Activated CD4-positive, alpha-beta T cell treated with anti-CD3 and anti-CD28 coated beads, Interleukin-2, Interleukin-6, amounts not matched to agents 100 ng/mL and 50 ng/mL, durations not matched to agents 16 hours and 8 hours (primary cell): ENCODE measurements at places on chromosomes 4 and X.

DNA sequence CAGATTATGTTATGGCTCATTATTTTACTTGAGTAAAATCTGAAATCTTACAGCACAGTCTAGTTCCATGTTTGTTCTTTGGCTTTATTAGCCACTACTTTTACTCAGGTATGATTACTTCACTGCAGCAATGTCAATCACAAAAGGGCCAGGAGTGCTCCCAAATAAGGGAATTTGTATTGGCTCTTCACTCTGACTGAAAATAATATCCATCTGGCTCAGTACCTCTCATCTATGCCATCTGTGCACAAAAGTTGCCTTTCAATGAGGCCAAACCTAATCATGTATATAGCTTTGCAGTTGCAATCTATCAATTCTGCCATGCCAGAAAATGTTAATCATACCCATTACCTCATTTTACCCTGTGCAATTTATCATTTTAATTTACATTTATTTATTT is 161.1 kb downstream of the TECRL start:
- DNase-seq, result no peak

DNA sequence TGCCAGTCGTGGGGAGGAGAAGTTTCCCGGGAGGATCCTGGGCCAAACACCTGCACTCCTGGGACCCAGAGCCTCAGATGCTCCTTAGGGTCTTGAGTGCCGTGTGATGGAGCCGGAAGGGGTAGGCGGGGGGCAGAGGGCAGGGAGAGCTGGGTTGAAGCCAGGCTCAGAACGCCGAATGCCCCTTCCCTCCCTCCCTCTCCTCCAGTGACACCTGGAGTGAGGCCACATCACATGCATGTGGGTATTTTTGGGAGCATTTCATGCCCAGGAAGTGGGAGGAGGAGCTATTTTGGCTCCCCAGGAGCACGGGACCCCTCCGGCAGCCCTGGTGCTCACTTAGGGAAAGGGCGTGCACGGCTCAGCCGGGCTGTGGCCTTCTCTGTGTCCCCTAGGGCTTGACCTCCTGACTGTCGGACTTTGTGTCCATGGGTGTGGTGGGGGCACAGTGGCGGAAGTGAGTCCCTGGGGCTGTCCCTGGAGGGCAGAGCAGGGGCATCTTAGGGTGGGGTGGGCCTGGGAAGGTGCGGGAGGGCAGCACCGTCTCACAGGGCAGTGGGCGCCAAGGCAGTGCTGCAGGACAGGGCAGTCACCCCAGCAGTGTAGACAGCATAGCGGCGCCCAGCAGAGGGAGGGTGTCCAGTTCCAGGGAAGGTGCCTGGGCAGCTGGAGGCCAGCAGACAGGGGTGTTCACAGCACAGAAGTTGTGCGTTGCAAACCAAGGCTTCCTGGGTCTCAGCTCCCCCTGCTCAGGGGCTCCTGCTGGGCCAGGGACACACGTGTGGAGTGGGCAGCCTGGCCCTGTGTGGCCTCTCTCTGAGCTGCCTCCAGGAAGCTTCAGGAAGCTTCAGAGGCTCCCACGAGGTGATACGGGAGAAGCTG is 4.9 kb upstream of the CPLX1 start:
- DNase-seq, result no peak

- DNase-seq, result no peak
These were observed 46.8 kb downstream of the EPHA5 start for GRCh38 chr4:65623506-65623905.

DNA sequence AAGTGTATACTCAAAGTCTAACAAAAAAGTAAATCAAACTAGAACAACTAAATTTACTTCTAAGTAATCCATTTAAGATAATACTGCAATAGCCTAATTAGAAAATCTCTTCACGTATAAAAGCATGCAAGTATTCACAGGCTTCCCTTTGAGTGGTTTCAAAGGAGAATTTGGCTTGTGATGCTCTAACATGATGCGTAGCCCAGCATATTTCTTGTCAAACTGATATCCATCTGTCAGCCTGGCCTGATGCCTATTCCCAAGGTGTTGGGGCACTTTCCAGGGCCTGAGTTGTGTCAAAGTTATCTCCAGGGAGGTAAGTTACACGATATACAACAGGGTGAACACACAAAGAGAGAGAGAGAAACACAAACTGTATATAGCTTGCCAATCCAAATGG is 287.0 kb upstream of the MAGEB18 start:
- no peak for DNase-seq

DNA sequence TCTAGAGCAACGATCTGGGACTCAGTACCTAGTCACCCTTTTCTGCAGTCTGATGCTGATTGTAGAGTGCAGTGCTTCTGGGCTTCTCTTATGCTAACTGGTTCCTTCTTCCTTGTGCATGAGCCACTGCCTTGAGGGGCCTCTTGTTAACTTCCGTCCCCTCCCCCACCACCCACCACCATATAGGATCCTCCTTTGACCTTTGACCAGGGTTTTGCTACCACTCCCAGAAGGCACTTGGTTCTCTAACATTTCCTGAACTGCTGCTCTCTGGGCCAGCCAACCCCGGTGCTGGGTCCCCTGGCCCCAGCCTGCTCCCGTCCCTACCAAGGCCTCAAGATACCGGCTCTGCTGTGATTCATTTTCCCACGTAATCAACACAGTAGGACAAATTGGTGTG is 104.6 kb upstream of the KLF3 start:
- DNase-seq, result no peak
